ENCODE measurements at places on chromosomes 12 and 14. TPM values are rescaled to one million over a fixed set of nuclear protein-coding genes. Genes with fewer than 3 reads are reported as not detected.

DNA sequence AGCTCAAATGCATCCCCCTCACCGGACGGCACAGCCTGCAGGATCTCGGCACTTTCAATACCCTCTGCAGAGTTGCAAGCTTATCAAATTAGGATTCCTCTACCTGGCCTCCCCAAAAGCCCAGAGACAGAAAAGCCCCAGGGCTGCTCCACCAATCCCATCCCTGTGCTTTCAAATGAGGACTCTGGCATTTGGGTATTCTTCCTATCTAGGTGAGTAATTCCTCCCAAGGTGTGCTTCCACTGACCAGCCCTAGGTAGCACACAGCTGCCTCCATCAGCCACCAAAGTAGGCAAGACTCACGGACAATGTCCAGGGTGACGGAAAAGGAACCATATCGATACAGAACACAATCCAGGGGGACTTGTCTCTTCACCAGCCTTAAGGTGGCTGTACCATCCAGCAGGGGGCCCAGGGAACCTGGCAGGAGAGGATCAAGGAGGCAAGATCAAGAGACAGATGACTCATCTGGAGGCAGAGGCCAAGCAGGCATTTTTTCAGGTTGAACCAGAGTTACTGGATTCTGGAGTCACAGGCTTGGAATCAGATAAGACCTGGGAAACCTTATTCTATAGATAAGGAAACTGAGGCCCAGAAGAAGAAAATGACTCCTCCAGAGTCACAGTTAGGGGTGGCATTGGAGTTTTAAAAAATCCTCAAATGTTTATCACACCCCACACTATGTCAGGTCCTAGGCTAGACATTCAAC lies 9.9 kb downstream of the PMEL start:
- DNase-seq = no peak

DNA sequence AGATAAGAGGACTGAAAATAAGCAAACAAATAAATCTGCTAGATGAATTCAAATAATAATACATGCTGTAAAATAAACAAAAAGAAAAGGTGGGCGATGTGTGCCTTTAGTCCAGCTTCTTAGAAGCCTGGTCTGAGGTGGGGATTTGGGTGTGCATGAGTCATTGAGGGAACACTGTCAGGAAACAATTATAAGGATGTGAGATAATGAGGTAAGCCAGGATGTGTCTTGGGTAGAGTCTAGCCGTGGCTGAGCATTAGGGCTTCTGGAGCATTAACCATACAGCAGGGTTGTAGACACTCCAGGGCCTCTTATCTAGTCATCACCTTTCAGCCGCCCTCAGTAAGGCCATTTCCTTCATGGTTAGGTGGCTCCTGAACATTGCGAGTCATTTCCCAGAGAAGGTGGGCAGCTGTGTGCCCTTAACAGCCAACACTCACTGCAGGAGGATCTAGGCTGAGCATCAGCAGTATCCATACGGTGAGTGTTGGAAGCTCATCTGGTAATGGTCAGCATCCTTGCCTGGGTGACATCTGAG lies 405.6 kb downstream of the GLT1D1 start:
- no peak for DNase-seq

DNA sequence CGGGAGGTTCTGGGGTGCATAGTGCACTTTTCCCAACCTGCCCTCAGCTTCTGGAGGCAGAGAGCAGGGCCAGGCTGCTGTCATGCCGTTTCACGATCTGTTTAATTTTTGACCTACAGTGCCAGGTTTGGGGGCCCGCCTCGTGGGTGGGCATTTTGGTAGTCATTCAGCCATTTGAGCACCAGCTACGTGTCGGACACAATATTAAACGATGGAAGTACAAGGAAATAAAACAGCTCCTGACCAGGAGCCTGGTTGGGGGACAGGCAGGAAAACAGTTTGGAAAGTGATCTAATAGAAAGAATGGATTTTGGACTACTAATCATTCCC lies 708 bp downstream of the FNTB start:
- DNase-seq = no peak

DNA sequence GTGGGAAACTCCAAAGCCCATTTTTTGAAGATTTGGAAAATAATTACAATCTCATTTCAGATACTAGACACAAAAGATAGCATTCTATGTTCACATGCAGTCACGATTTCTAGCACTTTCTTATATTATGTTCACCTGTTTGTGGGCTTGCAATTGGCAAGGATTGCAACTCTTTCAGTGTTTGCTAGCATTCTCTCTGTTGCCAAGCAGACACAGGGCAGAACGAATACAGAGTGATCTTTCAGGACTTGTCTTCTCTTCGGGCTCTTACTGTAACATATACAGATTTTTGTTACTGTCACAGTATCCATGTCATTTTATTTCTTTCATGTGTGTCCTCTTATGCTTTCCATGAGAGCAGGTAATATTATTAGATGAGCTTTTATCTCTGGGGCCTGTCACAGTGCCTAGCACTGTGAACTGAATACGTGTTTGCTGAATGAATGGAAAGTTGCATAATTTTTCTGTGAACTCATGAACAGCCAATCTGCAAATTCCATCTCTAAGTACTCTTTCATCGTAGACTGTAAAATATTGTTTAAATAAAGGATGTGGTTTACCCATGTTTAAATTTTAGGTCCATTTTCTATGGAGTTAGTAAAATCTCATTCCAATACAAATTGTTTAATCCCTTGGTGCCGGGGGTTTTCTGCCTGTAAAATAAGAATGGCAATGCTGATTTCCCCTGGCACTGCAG lies 105.1 kb downstream of the BMP4 start:
- DNase-seq = no peak

GRCh38 chr14:39988939-39989338 lies 556.7 kb upstream of the FBXO33 start:
- no peak for DNase-seq

Gene SSPN
- total RNA-seq = 61.1 TPM

GRCh38 chr14:69055999-69056788 lies 77.1 kb upstream of the ACTN1 start:
- DNase-seq = no peak

DNA sequence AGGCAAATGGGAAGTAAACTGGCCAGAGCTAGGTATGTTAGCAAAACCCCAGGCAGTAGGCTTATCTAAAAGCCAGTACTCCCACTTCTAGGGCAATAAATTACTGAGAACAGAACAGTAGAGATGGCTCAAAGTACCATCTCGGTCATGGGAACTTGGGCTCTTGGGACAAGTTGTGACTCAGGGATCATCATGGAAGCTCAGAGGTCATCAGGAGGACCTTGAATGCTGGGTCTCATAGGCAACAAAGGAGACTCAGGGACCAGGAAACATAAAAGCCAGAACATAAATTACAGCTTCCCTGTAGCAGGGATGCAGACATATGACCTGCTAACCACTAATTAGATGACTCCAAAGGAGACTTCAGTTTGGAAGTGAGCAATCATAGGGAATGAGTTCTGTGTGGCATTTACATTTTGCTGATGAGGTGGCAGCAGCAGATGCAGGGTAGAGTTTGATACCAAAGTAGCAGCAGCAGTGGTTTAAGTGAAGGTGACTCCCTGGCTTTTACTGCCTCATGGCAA lies 97.6 kb upstream of the SCAF11 start:
- no peak for DNase-seq

DNA sequence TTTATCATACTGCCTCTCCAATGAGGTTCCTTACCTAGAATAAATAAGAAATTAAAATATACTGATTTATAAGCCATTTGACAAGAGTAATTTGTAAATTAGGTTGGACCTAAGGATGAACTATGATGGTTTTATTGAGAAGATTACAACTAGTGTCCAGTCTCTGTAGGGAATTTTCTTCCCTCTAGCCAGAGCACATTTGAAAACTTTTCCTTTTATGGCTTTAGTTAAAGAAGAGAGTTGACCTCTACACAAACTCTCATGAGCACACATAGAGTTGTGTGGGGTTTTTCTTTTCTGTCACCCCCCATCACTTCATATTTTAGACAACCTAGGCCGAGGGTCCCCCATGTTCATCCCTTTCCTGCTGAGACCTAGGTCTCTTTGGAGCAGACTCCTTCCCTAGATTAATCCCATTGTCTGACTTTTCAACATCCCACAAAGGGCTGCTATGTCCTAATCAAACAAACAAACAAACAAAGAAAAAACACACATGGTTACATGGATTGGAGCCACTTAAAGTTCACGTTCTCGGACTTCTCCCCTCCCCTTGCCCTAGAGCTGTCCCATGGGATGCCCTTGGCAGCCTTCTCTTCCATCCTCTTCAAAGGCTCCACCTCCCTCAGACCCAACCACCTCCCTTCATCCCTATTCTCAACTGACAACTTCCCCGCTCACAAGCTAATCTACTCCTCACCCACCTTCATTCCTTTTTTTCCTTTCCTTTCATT lies 40.7 kb downstream of the GPR135 start:
- DNase-seq = no peak

DNA sequence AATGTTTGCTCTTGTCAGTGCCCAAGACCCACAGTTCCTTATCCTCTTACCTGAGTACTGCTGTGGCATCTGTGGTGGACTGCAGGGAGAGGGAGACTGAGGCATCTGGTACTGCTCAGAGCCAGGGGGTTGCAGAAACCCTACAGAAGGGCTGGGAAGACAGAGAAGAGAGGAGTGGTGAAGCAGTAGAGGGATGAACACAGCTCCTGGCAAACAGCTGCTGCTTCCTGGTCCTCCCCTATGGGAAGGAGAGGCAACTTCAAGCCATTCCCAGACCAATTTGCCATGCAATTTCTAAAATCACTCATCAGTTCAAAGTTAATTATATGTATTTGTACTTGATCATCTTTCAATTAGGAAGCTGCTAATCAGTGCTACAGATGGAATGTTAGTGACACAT lies 15.7 kb upstream of the STAC3 start:
- DNase-seq = no peak

- no peak for DNase-seq
Observed at GRCh38 chr12:116401565-116401964, 124.1 kb upstream of the MED13L start.
